Neural crest cell (in vitro differentiated cells): ENCODE measurements at places on chromosomes 5 and 9. TPM values are rescaled to one million over a fixed set of nuclear protein-coding genes. Genes with fewer than 3 reads are reported as not detected.

DNA sequence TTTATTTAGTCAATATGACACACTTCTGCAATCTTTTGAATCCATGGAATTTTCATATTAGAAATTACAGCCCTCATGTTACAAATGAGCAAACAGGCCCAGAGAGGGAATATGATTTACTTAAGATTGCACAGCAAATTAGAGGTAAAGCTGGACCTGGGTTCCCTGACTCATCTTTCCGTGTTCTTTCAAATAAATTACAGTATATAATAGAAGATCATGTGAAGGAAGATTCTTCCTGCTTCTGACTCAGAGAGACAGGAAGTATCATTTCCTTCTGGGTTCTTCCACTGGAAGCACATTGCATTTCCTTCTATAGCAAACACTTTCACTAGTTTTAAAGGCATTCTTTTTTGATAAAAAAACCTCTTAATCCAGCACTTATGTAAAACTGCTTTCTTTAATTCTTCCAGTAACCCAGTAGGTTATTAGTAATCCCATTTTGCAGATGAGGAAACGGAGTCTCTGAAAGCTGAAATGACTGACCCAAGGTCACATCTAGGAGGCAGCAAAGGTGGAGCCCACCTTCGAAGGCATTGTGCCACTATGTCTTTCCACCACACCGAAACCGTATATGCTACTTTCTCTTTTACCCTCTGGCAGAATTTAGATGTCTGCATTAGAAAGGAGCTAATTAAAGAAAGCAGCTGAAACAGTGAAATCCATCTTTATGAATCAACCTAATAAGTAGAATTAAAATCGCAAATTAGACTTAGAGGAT, 566.7 kb upstream of the KLF4 start:
- no peak for DNase-seq

The MACROH2A1 gene
- total RNA-seq = 339 and 353 TPM in 2 replicates

DNA sequence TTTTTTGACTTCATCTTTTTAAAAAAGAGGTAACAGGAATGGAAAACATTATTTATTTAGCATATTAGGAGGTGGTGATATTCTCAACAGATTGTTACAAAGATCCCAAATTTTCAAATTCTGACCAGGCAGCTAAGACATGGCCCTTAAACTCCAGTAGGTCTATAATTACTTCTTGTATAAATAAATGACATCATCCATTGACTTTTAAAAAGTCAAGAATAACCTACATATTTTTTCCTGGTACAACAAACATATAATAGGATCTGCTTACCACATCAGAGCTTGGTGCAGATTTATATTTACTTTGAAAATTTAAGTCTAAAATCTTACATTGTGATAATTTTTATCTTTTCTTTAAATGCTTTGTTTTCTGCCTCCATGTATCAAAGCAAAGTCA, 92.2 kb upstream of the TRPM3 start:
- no peak for DNase-seq

The PLEKHG4B gene
- 21.7 and 22.0 TPM in 2 replicates for total RNA-seq
